Stimulated activated CD8-positive, alpha-beta memory T cell treated with anti-CD3 and anti-CD28 coated beads, Interleukin-7, amount 100 ng/mL, for 24 hours (primary cell): ENCODE measurements at places on chromosomes 13 and 19.

GRCh38 chr13:93388701-93389100 is 162.1 kb downstream of the GPC6 start:
- DNase-seq = no peak

DNA sequence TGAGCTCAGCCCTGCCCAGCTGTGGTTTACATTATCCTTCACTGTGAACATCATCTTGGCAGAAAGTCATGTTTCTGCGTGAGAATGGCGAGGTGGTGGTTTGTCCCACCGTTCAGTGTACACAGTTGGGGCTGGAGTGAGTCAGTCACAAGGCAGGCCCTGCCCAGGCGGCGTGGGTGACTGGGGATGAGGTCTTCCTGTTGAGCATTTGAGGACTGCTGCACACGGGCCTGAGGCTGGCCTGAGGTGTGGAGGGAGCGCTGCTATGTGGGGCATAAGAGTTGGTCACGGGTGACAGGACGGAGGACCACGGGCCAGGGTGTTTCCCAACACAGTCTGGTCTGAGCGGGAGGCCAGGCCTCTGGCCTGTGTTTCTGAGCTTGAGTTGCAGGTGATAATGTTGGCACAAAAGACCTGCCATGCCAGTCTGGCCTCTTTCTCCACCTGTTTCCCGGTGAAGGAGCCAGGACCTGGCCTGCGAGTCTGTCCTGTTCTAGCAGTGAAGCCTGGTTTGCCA is 13.4 kb upstream of the C19orf33 start:
- no peak for DNase-seq

- DNase-seq = no peak
Observed at GRCh38 chr19:51458051-51458645, at the start of gene SIGLEC8. Gene SIGLEC8 (minus strand): TSS chr19:51458454. CDS start chr19:51458387, 67 bp downstream.

DNA sequence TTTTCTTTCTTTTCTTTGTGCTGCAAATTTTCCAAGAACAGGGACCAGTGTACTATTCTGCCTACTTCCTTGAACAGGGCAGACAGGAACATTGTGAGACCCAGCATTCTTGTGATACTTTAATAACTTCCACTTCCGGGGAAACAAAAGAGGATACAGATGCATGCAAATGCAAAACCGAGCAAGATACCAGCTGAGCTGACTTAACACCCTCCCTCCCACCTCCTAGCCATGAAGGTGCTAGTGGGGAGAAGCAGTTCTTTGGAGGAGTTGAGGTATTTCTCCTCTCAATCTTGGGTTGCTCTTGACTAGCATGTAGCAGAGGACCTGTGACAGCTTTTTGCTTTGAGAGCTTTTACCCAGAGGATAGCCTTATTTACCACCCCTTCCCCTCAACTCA is 111.2 kb downstream of the KLF5 start:
- DNase-seq = no peak

GRCh38 chr19:14473978-14474578 is 1.1 kb downstream of the PTGER1 start:
- DNase-seq = no peak

- DNase-seq = no peak
Observed at GRCh38 chr19:57935731-57936130, 529 bp upstream of the ZNF418 start.

DNA sequence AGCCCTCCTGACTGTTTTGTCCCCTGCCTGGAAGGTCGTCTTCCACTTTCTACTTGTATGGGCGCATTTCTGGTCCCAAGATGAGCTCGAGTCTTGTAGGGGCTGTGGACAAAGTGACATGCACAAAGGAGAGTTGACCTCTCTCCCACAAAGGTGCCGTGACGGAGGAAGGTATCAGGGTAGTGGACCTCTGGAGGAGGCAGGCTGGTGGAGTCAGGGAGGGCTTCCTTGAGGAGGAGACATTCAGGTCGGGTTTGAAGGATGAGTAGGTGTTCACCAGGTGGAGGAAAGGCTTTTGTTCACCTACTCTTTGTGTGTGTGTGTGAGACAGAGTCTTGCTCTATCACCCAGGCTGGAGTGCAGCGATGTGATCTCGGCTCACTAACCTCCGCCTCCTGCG is 1.7 kb downstream of the CYTH2 start:
- DNase-seq = no peak

DNA sequence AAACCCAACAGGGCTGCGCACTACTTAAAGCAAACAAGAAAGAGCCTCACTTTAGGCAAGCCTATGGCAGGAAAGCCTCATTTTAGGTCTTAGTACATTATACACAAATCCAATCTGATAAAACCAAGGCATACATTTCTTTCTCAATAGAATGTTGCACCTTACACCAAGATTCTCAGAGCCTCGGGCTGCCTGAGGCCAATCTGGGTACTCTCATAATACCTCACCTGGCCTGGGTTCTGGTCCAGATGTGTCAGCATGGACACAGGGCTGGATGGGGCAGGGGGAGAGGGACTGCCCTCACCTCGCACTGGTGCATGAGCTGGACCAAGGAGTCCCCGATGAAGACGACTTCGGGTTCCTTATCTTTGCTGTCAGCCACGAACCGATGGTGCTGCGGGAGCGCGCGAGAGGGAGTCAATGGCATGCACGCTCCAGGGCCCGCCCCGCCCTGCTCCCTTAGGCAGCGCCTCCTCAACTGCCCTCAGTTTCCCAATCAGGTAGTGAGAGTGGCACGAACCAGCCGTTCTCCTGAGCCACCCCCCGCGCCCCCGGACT is at the start of gene PRR19:
Gene PRR19 (plus strand): TSS at position 487 of the 558 bp plus-strand sequence. CDS start 7,453 bp downstream, outside the sequence.
- no peak for DNase-seq

DNA sequence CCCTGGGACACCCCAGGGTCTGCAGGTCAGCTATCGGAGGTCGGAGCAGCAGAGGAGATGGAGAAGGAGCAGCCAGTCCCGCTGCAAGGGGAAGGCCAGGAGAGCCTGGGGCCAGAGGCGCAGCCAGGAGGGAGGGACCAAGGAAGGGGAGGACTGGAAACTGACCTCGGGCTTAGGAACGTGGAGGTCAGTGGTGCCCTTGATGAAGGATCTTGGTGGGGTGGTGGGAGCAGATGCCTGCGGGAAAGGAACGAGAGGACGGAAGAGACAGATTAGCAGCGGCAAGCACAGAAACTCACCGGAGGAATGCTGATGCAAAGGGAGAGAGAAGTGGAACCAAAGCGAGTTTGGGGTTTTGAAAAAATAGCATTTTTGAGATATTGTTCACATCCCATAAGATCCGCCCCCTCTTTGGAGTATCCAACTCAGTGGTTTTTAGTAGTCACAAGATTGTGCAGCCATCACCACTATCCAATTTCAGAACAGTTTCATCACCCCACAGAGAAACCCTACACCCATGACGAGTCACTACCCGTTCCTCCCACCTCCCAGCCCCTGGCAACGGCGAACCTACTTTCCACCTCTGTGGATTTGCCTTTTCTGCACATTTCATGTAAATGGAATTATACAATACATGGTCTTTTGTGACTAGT is 22.1 kb downstream of the PLEKHF1 start:
- no peak for DNase-seq

GRCh38 chr19:48397263-48398101 is 4.0 kb downstream of the GRIN2D start:
- DNase-seq = no peak

- no peak for DNase-seq
Observed at GRCh38 chr19:13817615-13818371, 22.6 kb downstream of the ZSWIM4 start.

GRCh38 chr13:36518707-36519106 is 86.4 kb downstream of the CCNA1 start:
- DNase-seq = no peak

- DNase-seq = no peak
Observed at GRCh38 chr13:31956980-31957644, 74.5 kb upstream of the FRY start.

GRCh38 chr13:21219036-21219381 is 42.6 kb downstream of the MRPL57 start:
- no peak for DNase-seq

DNA sequence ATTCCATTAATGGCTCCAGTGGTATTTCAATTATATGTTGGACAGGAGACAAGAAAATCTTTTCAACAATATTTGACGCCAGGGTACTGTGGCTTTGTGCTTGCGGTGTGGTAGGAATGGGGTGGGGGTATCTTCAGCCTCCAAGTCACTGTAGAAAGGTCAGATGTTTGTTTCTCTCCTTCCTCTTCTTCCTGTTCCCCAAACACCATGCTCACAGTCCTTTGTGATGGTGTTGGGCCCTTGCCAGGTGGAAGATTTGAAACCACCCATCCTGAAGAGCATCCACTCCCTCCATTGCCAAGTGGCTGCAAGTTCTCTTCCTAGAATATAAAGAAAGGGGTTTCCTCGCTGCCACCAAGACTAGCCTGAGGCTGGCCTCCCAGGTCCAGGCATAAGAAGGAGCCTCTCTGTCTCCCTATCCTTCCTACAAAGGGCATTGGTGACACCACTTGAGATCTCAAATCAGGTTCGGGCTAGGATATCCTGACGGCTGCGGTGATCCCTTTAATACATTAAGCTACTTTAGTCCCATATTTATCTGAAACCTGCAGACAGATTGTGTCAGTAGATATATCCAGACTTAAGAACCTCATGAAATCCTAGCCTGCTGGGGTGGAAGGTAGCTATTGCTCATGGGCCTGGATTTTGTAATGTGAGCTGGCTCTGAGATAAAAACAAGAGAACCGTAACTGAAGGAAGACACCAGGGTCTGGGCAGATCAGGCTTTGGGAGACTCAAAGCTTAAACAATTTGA is 64.3 kb upstream of the SIAH3 start:
- DNase-seq = no peak
